Activated CD4-positive, alpha-beta T cell treated with anti-CD3 and anti-CD28 coated beads, Interleukin-2, amount 50 U/mL, for 24 hours (primary cell): ENCODE measurements at places on chromosomes 4 and X.

DNA sequence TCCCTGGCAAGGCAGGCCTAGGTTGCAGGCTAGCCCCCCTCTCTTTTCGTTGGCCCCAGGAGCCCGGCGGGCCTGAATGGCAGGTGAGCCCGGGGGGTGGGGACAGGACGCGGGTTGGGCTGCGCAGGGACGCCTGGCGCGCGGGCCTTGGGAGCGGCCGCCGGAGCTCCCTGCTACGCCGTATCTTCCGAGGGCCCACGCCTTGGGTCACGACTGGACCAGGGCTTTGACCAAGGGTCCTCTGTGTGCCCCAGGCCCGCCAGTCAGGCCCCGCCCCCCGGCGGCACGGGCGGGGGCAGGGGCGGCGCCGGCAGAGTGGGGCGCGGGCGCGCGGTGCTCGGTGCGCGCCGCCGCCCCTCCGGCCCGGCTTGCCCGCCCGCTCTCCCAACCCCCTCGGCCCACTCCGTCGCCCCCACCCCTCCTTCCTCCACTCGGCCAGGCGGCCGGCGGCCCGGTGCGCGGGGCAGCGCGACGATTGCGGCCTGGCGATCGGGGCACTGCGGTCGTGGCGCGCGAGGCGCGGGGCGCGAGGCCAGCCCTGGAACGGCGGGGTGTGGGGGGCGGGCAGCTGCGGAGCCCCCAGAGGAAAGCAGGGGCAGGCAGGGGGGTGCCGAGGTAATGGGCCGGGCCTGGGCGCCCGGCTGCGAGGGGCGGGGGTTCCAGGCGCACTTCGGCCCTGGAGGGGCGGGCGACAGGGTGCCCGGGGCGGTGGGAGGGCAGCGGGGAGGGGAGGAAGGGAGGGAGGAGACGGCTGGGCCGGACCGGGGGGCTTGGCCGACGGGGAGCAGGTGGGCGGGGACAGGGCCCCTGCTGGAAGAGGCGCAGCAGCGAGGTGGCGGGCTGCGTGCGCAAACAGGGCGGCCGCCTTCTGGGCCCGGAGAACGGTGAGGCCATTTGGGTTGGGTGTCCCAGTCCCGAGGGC is at the start of gene PRRG3:
Gene PRRG3, plus strand, starts transcription at position 798 of the 922 bp plus-strand sequence. CDS start 3,357 bp downstream, outside the sequence.
- no peak for DNase-seq

DNA sequence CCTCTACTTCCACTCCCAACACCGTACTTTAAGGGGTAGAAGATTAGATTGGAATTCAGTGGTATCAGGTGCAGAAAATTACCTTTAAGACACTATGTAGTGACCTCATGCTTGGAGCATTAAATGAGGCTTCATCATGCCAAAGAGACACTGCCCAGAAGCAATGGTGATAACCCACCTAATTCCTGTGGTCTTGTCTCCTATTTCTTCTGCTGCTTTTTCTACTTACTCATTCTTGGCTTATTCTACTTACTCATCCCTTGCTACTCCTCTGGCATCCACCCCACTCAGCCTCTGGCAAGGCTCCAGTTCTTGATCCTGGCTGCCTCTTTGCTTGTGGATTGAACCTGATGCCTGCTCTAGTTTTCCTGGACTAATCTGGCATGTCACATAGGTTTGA is 62.3 kb upstream of the ADAMTS3 start:
- no peak for DNase-seq

GRCh38 chr4:182683661-182684060 is 233.5 kb downstream of the DCTD start:
- DNase-seq: no peak

DNA sequence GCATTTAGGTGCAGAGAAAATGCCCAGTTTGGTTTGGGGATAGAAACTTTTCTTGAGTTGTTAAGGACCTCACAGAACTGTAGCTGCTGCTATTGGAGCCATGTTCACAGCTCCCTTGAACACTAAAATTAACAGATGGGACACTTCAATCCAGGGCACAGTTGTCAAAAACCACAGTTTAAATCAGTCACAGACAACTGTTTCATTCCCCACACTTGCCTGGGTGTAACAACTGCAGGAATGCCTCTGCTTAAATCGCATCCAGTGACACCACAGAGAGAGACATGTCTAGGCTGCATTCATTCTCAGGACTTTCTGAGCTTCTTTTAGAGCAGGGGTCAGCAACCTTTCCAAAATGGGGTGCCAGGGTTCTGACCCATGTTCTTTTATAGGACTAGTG is 12.7 kb upstream of the CAPN6 start:
- DNase-seq: no peak

- DNase-seq: no peak
Observed at GRCh38 chr4:188374871-188375270, 235.6 kb downstream of the TRIML1 start.
